NCI-H526 (cell line): ENCODE measurements at places on chromosomes 2 and 18.
A peak's percentile ranks its signal among the peaks of the same experiment; 100 is the strongest.

- DNase-seq, result no peak
Measured at GRCh38 chr2:175579646-175580045, 398.1 kb upstream of the ATP5MC3 start.

DNA sequence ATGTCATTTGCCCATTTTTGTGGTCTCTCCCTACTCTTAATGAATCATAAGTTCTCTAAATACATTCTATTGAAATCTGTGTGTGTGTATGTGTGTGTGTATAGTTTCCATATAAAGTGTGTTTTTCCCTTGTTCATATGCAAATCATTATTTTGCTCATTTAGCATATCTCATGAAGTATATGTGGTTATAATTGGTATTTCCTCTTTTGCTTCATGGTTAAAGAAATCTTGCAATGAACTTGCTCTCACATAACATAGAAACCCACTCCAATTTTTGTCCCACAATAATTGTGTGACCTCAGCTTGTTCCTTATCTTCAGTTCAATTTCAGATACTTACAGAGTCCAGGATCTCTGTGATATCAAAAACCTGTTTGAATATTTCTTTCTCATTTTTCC is 1.2 kb downstream of the CPO start:
- DNase-seq, result no peak

GRCh38 chr2:190980630-190981209 is 33.3 kb downstream of the STAT1 start:
- no peak for DNase-seq

GRCh38 chr18:25896956-25897355 is 193.5 kb downstream of the SS18 start:
- DNase-seq, result no peak

DNA sequence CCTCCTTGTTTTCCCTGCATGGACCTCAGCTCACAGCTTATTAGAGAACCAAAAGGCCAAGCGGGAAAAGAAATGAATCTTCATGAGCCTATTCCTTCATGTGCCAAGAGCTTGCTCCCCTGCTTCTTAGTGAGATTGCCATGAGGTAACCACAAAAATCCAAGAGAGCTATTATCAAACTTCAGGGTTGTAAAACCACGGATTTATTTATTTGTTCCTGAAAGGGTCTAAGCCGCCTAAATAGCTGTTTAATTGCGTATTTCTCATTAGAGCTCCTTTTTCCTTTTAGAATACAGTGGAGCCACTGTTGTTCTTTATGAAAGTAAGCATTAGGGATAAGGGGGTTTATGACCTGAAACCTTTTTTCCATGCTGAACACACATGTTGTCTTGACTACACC is 58.0 kb downstream of the SRD5A2 start:
- DNase-seq, result no peak

DNA sequence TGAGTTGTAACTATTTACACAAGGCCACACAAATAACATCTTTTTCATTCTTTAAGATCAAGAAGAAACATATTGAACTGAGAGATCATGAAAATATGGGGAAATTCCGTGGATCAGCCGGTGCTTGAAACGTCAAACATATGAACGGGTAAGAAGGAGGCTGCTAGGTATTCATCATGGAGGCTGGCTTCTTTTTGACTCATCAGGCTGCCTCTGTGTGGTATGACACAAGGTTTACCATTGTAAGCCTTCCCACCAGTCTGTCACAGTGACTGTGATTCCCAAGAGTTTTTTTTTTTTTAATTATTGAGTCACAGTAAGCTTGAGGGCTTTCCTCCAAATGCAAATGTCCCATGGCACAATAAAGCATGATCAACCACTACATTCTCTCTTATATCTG is 506.9 kb downstream of the BCL11A start:
- DNase-seq, result no peak

- DNase-seq, result no peak
Measured at GRCh38 chr2:174659069-174659900, 61.7 kb upstream of the WIPF1 start.

GRCh38 chr2:231198291-231199173 is at the start of gene ARMC9:
Gene ARMC9 (plus strand): TSS chr2:231198631. CDS start chr2:231206239, 7,608 bp downstream.
- peak; percentile 85 for DNase-seq

GRCh38 chr2:203732092-203732952 is 25.9 kb downstream of the CD28 start:
- DNase-seq, result no peak

- DNase-seq, result no peak
Measured at GRCh38 chr2:33207151-33207740, 260.5 kb downstream of the LTBP1 start.

DNA sequence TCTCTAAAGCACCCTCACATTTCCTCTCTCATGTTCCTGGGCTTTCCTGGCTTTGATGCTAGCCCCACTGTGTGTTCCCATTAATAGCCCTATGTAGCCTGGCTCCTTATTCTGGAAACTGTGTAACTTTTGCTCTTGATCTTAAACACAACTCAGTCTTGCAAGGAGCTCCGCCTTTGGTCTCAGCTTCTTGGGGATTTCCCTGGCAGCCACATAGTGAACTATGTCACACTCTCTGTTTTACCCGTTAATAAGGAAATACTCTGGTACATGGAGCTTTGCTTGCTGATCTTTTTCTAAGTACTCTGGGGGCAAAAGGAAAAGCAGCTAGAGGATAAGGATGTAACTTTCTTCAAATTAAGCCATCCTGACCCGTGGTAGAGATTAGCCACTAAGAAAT is 259.3 kb downstream of the NEDD4L start:
- DNase-seq, result no peak

DNA sequence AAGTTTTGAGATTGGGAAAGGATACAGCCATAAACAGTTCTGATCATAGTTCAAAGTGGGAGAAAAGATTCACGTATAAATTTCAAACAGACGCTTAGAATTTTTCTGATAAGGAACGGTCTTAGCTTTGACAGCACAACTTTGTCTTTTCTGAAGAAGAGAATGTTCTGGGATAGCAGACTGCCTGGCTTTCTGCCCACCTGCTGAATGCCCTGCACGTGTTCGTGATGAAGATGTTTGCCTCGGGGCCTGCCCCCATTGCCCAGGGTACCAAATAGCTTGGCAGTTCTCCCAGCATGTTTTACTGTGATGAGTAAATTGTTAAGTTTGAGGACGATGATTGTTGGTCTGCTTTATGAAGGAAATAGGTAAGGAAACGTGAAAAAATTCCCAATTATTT is 4.6 kb downstream of the MRPL33 start:
- no peak for DNase-seq

DNA sequence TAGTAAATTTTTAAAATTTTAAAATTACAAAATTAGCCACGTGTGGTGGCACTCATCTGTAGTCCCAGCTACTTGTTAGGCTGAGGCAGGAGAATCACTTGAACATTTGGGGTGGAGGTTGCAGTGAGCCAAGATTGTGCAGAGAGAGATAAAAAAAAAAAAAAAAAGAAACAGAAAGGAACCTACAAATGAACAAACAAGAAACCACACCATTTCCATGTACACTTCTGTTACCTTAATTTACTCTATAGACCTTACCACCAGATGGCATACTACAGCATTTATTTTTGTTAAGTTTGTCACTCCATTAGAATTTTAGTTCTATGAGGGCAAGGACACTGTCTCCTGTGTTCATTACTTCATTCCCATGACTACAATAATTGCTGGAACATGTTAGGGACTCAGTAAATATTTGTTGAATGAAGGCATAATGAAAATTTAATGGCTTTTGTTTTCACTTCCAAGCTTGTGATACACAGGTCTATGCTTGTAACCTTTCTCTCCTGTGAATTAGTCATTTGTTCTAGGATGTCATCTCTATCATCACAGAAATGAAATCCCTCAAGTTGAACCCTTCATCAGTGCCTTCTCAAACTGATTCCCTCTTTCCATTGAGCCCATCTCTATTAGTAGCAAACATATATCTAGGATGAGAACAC is 76.0 kb downstream of the ARHGAP15 start:
- DNase-seq, result no peak

DNA sequence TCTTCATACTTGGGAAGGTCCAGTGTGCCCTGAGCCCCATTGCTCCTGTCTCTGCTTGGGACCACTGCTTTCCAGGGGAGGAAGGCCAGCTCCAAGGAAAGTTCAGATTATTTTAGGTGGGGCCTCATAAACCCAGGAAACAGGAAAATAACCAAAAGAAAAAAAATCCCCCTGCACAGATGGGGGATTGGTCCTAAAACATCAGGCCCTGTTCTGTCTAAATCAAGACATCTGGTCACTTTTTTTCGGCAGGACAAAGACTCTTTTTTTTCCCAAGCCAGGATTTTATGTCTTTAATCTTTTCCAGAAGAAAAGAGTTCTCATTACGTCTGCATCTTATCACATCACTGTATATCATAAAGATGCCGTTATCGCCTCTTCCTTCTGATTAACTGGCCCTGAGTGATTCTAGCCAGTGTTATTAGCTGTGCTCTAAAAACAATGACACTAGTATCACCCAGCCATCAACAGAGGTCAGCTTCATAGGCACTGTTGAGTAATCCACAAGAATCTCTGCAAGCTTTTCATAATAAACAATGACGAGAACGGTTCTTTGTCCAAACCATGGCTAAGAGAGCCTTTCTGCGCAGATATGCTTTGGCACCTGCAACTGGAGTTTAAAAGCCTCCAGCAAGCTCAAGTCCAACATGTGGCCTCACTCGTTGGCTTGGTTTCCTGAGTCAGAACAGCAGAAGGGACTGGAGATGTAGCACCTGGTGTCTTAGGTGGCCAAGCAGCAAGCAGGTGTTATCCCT is 138.2 kb downstream of the VAPA start:
- no peak for DNase-seq

DNA sequence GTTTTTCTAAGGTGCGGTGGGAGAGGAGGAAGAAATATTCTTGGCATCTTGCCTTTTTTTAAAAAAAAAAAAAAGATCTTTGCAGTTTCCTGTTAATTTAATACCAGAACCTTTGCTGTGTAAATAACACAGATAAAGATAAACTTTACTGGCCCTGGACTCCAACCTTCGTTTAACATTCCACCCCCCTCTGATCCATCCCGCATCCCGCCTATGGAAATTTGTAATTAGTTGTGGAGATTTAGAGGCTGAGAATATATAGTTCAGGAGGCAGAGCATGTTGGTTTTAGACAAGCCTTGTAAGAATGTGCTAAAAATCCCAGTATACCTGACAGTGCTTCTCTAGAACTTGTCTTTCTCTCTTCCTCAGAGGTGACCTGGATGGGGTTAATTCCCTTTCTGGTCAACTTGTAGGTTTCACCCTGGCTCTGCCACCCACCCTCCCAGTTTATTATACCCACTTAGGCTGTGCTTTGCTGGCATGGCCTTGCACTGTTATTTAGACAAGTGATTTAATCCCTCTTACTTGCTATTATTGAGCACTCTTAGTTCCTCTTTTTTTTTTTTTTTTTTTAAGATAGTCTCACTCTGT is 2.9 kb upstream of the C2orf72 start:
- no peak for DNase-seq

- DNase-seq, result no peak
Measured at GRCh38 chr2:218895759-218896500, 15.3 kb downstream of the WNT10A start.

DNA sequence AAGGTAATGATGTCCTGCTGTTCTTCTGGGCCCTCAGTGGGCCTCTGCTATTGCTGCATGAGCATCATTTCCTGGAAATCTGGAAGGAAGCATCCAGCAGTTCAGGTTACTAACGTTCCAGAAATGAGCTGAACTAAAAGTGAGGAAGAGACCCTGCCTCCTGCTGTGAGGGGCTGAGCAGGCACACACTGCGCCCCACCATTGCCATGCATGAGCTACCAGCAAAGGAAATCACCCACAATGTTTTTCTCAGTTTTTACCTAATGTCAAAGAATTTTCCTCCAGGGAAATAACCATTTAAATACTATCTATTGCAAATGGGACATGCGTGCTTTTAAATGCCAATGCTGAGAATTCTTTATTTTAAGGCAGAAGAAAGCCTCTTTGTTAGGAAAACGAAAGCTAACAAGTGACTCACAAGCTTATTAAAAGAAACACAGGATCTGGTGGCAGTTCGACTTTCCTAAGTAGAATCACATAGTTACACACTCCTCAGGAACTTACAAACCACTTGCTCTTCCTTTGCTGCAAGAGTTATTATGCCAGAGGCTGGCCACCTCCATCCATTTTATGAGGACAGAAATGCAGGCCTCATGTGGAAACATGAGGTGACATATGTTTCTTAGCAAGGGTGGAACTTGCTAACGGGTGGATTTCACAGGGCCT is 152.6 kb upstream of the TTC39C start:
- no peak for DNase-seq

- no peak for DNase-seq
Measured at GRCh38 chr2:201070948-201071478, 458 bp downstream of the HYCC2 start.

- no peak for DNase-seq
Measured at GRCh38 chr2:1366546-1367134, 46.6 kb upstream of the TPO start.

- DNase-seq, result no peak
Measured at GRCh38 chr2:203744091-203744490, 37.7 kb downstream of the CD28 start.

DNA sequence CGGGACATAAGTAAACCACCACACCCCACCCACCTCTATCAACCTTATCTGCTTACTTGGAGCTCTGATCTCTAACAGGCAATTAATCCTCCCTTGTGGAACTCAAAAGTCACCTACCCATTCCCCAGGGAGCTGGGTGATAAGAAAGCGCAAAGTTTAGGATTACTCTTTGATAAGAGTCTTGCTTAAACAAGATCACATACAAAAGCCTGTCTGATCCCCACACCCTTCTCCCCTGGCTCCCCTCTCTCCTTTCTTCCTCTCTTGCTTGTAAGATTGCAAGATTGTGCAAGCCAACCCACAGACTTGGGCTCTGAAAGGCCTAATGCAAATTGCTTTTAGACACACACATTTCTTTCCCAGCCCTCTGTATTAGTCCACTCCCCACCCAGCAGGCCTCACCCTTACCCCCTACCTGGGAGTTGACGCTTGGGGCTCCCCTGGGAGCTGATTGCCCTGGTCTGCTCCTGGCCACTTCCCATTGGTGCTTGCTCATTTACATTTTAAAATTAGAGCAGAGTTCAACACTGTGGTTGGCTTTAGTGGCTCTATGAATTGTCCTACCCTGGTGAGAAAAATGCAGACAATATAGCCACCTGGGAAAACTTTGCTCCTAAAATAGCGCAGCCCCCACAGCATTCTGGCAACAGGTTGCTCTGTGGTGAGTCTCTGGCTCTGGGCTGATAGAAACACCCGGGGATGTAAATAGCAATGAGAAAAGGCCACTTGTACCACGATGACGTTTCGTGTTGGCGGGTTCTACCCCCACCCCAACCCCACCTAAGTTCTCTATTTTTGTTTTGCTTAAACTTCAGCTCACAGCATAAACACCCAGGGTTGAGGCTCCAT is 92.8 kb upstream of the MSH2 start:
- peak; percentile 89 for DNase-seq

DNA sequence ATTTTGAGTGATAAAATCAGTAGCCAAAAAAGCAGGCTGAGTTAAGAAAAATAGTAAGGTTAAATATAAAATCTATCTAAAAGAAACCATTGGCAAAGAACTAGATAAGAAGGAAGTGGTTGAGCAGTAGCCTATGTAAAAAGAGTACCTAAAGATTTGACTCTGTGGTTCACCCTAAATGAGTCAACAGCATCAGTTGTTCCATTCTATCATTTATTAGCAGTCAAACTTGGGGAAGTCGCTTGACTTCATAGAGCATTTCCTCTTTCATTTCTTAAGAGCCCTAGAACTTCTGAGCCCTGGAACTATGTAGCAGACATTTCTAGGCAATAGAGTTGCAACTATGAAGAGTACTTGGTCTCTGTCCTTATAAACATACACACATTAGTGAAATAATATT is 381.7 kb downstream of the NUP35 start:
- DNase-seq, result no peak
